ENCODE measurements at places on chromosomes 13 and 19.

DNA sequence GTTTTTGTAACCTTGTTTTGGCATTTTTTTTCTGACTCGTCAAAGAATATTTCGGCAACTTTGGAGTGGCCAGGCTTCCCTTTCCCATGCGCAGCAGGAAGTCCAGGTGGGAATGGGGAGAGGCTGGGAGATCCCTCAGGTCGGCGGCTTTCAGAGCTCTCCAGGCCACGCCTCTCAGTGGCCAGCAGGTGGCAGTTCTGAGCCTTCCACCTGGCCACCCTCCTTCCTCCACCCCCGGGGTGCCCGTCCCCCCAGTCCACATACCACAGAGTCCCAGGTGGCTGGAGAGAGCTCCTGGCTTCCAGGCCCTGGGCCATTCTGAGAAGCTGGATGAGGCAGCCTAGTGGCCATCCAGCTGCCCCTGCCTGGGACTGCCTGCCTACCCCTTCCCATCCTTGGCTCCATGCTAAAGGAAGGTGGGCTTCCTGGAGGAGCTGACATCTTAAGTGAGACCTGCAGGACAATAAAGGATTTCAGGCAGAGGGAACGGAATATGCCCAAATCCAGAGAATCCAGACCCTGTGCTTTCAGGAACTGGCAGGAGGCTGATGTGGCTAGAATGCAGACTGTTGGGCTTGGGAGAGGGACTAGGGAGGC is 46.3 kb downstream of the CCNE1 start:
- DNase-seq, result no peak

DNA sequence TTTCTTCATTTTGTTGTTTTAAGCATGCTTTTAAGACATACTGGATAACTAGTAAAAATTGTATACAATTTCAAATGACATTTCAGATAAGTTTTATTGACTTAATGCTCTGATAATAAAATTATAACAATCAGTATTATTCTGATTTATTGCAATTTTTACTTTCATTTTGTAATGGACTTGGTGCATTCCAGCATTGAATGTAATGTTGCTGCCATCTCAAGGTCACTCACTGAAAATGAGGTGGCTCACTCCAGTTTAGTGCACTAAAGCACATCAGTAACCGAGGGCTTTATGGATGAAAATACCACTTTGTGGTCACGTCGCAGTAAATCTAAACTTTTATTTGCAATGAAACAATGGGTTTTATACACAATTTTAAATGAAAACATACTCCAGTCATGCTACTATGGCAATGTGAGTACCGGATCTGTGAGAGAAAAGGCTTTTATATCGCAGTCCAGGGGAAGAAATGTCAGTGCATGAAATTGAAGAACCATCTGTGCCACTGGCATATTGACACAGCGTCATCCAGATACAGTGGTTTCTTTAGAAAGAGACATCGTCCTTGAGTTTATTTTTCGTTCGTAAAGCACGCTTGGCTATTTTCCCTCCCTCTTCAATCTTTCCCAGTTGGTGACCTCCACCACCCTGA is 20.7 kb upstream of the ZNF507 start:
- DNase-seq, result no peak

DNA sequence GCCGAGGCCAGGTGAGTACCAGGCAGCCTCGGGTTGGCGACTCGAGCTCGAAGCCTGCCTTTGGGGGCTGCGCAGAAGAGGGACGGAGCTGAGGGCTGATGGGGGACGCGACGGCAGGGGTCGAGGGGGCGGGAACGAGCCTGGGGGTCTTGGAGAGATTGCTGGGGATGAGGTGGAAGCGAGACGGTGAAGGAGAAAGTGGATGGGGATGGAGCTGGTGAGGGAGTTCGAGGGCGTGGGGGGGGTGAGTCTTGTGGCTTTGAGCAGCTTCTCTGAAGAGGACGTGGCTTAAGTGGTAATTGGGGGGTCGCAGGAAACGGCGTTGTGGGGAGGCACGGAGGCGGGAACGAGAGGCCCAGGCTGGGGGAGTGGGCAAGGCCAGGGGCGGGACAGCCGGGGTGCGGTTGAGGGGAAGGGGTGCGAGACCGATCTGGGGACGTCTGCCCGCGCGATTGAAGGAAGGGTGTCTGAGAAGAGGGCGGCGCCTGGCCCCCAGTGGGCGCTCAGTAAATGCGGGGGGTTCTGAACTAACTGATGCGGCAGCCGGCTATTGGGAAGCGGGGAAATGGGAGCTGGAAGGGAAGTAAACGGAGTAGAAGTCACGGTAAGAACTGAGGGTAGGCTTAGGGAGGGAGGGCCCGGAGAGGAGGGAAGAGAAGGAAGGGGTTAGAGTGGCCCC is 426 bp downstream of the MYO9B start:
- no peak for DNase-seq

DNA sequence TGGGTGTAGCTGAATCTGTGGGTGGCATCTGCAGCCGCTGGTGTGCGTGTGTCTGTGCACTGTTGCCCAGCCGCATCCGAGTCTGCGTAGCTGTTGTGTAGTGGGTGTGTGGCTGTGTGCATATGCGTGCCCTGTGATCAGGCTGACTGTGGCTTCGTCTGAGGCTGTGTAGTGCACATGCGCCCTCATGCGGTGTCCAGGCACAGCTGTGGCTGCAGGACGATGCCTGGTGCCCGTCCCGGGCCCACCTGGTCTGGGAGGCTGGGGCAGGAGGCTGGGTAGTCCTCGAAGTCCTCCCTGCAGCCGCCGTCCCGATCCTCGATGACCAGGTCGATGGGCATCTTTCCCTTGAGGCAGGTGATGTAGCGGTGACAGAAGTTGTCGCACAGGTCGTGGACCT is 4.9 kb downstream of the MEIS3 start:
- DNase-seq, result no peak

DNA sequence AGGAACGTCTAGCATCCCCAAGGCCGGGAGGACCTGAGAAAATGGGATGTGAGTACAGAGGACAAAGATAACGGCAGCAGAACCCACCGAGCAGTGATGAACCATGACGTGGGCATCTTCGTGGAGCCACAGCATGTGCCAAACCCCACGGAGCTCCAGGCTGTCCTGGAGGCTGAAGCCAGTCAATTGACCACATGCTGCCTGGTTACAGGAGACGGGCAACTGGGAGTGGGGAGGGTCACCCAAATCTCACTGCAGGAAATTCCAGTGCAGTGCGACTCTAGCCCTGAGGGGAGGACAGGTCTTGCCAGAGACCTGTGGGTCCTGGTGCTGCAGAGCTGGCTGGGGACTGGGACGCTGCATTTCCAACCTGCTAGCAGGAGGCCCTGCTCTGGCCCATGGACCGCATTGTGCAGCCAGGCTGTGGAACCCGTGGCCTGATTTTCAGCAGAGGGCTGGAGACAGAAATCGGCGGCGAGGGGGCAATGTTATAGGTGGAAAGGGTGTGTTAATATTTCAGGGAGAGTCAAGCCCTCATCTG is 3.2 kb upstream of the GRTP1 start:
- DNase-seq, result no peak

DNA sequence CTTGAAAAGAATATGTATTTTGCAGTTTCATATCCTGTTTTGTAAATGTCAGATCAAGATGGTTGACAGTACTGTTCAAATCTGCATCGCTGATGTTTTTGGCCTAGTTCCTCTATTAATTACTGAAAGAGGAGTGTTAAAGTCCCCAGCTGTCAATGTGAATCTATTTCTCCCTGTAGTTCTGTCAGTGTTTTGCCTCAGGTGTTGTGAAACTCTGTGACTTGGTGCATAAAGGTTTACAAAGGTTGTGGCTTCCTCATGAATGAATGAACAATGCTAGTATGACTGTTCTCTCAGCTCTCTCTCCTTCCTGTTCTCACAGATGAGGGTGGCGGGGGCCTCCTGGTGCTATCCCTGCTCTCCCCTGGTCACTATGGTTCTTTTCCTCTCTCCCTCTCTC is 142.4 kb downstream of the MYCBP2 start:
- no peak for DNase-seq

DNA sequence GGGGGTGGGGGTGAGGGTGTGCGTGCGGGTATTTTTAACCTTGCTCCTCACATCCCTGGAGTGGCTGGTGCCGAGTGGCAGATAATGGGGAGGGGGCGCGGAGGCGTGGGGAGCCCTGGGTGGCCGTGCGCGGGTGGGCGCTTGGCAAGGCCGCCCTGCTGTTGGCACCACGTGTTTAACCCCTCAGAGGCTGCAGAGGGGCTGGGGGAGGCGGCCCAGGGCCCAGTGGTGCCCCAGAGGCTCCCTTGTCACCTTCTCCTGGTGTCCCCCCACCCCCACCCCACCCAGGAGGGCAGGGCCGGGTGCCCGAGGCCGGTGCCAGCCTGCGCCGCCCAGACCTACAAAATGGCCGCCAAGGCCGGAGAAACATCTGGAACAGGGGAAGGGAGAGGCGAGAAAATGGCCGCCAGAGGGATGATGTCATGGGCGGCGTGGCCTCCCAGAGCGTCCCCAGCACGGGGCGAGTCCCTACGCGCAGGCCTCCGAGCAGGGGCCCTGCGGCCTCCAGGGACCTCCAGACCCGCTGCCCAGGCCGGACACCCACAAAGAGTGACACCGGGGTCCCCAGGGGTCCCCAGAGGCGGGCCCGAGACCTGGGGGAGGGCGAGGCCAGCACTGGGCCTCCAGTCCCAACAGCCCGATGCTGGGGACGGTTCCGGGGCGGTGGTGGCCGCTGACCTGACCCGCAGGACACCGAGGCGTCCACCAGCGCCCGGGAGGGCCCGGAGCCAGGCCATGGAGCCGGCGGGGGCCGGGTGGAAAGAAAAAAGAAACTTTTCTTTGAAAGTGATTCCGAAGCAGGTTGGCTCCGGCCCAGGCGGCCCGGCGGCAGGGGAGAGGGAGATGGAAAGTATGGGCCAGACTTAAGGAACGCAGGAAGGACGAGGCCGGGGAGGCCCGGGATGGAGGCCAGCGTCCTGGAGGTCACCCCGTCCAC is 38.2 kb downstream of the NFIC start:
- peak; percentile 45 for DNase-seq

GRCh38 chr13:53238261-53238660 is 209.6 kb downstream of the OLFM4 start:
- no peak for DNase-seq

DNA sequence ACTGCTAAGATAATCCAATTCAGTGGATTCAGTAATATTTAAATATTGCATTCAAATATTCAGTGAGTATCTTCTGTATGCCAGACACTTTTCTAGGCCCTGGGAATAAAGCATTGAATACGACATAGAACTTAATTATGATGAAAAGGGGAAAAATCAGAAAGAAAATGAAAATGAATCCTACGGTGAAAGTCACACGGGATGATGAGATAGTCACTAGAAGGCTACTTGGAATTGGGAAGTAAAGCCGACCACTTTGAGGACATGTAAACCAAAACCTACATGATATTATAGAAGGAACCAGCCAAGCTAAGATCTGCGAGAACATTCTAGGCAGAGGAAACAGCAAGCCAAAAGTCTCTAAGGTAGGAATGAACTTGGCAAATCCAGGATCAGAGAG is 10.1 kb downstream of the DPY19L3 start:
- DNase-seq, result no peak

DNA sequence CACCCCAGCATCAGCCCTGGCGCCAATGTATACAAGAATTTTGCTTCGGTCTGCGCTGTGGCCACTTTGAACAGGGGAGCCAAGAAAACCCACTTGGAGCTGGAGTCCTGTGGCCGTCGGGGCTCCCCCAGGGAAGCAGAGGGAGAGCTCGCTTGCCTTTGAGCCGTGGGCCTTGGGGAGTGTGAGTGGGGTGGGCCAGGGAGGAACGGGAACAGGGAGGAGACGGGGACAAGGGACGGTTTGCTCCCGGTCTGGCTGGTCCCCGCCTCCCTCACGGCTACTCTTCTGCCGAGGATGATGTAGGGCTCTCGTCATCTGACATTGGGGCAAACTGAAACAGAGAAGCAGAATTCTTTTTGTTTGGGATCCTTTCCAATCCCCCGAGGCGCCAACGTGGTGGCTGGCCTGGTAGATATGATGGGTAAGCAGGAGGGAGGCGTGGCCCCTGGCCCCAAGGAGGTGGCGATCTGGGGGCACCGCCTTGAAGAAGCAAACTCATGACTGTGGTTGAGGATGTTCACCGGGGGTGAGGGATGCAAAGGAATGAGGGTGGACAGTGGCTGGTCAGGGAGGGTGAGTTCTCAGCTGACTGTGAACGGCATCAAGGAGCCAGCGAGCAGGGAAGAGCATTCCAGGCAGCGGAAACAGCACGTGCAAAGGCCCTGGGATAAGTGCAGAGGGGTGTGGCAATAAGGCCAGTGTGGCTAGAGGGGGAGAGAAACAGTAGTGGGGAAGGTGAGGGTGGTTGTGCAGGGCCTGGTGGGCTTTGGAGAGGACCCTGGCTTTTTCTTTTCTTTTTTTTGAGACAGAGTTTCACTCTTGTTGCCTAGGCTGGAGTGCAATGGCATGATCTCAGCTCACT is 10.9 kb upstream of the SPC24 start:
- no peak for DNase-seq

GRCh38 chr13:50838031-50838430 is 5.5 kb downstream of the DLEU7 start:
- no peak for DNase-seq

- no peak for DNase-seq
These were observed 328 bp downstream of the CYP4F12 start for GRCh38 chr19:15673176-15673654.

DNA sequence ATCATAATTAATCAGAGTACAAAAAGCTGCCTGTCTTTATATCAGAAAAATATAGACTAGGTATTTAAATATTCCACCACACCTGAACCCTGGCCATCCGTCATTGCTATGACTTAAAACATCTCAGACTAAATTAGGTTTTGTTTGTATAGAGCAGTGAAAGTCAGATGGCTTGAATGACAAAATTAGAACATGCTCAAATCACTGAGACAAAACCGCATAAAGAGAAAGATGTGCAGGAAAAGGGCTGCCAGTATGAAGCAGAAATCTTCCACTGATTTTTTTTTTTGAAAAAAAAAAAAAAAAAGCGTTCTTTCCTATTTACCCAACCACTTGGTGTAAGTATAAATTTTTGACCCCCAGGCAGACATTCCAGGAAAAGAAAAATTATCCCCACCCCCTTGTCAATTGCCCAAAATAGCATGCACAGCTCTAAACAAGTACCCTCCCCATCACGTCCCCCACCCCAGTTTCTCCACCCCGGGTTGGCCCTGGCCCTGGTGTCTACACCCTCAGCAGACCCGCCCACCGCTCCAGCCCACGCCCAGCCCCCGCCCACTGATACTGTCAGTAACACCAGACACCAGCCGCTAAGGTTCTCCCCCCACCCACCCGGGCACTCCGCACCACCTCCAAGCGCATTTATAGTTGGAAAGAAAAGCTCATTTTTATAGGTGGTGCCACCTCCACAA is 118.6 kb downstream of the URI1 start:
- DNase-seq, result no peak

GRCh38 chr13:45393941-45394570 is 24.1 kb downstream of the SLC25A30 start:
- no peak for DNase-seq

- no peak for DNase-seq
These were observed 302.1 kb downstream of the DIAPH3 start for GRCh38 chr13:59861676-59862075.

DNA sequence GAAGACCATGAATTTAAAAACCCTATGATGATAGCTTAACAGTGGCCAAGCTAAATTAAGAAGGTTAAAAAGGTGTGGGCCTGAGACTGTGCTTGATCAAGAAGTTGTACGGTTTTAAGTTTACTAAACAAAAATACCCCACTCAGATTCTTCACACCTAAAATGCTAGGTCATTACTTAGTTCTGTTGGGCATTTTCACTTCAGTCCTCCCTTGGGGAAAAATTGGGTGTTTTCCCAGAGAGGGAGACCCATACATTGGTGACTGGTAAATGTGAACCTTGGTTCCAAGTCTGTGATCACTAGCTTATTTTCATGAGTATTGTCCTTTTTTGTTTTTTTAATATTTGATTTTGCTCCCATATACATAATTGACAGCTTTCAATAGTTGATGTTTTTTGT is 44.4 kb downstream of the MTUS2 start:
- no peak for DNase-seq
